ENCODE measurements at places on chromosomes 6 and 20.
A peak's percentile ranks its signal among the peaks of the same experiment; 100 is the strongest.

DNA sequence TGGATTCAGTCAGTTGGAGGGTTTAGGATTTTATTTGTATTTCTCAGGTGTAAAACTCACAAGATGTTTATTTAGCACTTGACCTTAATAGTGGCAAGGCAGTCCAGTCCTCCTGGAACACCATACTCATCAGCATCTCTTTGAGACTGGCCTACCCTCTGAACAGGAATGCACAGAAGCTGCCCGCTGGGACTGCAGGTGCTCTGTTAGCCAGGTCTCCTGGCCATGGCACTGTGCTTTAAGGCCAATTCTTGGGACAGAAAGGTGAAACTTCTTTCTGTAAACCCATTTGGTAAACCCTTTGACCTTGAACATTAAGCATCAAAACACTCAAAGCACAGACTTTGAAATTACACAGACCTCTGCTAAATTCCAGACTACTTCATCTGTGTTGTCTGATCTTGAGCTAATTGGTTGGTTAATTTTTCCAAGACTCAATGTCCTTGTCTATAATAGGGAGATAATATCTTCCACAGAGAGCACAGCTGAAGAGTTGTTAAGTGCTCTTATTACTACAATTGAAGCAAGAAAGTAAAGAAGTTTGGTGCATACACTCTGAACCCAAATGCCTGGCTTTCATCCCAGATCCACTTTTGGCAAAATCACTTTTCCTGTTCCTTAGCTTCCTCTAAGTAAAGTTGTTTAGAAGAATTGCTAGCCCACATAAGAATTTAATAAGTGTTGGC lies 54.9 kb upstream of the NT5E start:
- DNase-seq = no peak

- peak; percentile 89 for DNase-seq
These were observed 6.4 kb upstream of the SLC12A5 start for GRCh38 chr20:46022411-46023147.

GRCh38 chr6:150587637-150588036 lies 12.0 kb upstream of the PLEKHG1 start:
- DNase-seq = no peak

DNA sequence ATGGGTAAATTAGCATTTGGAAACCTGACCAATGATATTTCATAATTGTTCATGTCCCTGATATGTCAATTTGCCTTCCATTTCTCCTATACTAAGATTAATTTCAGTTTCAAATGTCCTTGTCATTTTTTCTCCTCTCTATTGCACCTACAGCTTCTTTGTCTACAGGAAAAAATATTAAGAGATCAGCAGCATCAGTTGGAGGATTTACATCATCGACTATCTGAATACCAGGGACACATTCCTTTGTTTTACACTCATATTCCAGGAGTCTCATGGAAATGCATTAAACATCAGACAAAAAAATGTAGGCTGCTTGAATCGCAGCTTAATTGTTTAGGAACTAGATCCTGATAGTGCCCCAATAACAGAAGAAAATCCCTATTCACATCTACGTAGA lies 188.2 kb downstream of the PRKN start:
- no peak for DNase-seq

DNA sequence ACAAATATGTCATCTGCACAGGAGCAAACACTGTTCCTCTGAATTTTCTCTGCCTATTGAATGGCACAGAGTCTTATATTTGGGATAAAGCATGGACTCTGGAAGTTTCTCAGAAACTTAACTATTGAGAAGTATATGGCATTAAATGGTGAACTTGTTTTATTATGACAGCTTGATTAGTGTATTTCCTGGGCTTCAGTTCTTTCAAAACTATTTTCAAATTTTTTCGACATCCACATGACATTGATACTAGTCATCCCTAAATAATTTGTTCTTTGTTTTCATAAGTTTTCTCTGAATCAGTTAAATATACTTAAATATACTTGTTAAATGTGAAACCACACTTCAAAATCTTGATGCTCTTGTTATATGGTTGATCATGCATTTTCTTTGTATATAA lies 144.0 kb upstream of the TSHZ2 start:
- no peak for DNase-seq

GRCh38 chr20:37310951-37311350 lies 21.5 kb downstream of the MANBAL start:
- no peak for DNase-seq

- no peak for DNase-seq
These were observed 92.2 kb downstream of the CTNNBL1 start for GRCh38 chr20:37786043-37786442.

GRCh38 chr20:57835588-57836455 lies 126.0 kb upstream of the PMEPA1 start:
- no peak for DNase-seq

GRCh38 chr20:57156011-57156729 lies 110.3 kb downstream of the BMP7 start:
- no peak for DNase-seq

DNA sequence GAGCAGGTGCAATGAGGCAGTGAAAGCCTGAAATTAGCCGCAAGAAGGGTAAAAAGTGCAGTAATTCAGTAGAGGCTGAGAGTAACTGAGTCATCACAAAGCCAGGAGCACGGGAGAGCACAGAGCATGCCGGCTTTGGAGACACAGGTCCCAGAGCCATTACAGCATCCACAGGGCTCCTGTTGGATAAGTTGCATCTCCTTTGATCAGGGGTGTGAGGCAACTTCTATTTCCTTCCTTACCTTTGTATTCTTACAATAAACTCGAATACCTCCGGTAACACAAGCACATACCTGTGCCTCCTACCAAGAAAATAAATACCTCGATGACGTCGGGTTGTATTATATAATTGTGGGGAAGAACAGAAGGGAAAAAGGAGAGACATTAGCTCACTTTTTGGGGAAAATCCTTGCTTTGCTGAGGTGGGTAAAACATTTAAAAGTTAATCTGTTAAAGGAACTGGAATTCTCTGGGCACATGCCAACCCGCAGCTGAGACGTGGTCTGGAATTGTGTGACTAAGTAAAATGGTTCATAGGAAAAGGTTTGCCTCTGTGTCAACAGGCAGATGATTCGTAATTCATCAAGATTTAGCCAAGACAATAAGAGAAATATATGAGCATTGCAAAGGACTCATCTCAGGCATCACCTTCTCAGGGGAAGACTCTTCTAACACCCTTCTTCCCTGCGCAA lies 360.7 kb upstream of the ZFP64 start:
- DNase-seq = no peak

DNA sequence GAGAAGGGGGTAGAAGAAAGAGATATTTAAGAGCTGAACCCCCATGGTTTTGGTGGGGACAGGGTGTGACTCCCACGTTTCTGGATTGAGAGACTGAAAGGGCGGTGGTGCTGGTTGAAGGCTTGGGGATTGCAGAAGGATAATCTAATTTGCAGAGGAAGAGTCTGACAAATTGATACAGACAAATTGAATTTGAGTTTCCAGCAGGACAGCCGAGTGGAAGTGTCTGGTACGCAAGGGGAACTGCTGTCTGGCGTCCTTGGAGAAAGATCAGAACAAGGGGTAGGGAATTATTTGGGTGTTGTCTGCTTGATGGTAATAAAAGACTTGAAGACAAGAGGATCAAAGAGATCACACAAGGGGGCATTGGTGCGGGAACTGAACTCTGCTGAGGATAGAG lies 40.5 kb upstream of the MDGA1 start:
- no peak for DNase-seq

DNA sequence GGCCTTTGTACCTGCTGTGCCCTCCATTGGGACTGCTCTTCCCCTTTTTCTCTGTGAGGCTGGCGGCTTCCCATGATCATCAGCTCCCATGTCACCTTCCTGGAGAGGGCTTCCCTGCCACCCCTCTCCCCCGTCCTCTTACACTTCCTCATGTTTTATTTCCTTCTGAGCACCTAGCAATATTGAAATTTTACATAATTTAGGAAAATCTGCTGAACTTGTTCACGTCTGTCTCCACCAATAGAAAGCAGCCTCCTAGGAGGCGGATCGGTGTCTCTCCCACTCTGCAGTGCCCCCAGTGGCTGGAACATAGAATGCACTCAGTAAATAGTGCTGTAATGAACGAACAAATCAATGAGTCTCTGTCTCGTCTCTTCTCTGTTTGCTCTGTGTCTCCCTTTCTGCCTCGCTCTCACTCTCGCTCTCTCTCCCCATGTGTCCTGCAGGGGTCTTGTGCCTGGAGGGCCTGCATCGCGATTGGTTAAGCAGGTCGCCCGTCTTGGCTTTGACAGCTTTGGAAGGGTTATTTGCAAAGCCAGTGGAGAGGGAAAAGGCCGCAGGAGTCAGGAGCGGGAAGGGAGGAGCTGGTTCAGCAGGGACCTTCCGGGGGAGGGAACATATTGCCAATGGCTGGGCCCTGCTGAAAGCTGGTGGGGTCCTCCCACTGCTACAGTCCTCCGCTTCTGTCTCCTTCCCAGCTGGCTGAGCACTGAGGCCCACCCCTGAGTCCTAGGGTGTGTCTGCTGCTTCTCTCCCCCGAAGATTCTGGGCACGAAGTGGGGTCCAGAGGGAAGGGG lies 12.1 kb upstream of the OCSTAMP start:
- DNase-seq = no peak

DNA sequence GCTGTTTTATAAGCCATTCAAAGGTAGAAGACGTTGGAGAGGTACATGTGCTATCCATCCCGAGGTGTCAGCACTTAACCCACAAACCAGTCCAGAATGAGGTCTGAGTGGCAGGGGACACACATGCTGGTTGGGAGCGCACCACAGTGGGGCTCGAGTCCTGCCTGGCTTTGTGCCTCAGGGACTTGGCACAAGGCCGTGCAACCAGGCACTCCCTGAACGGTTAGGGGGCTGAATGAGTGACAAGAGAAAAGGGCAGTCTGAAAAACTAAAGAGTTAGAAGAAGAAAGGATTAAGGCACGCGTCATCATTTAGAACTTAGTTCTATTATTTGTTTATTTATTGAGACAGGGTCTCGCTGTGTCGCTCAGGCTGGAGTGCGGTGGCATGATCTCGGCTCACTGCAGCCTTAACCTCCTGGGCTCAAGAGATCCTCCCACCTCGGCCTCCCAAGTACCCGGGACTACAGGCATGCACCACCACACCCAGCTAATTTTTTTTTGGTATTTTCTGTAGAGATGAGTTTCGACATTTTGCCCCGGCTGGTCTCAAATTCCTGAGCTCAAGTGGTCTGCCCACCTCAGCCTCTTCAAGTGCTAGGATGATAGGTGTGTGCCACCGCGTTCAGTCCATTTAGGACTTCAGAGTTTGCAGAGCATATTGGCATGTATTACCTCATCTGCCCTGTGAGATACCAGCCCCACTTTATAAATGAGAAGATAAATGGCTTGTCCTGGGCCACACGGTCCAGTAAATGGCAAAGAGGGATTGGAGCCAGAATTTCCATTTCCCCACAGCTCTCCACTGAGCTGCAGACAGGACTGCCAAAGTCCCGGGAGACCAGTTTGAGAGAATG lies 47.4 kb upstream of the IRF4 start:
- DNase-seq = no peak

DNA sequence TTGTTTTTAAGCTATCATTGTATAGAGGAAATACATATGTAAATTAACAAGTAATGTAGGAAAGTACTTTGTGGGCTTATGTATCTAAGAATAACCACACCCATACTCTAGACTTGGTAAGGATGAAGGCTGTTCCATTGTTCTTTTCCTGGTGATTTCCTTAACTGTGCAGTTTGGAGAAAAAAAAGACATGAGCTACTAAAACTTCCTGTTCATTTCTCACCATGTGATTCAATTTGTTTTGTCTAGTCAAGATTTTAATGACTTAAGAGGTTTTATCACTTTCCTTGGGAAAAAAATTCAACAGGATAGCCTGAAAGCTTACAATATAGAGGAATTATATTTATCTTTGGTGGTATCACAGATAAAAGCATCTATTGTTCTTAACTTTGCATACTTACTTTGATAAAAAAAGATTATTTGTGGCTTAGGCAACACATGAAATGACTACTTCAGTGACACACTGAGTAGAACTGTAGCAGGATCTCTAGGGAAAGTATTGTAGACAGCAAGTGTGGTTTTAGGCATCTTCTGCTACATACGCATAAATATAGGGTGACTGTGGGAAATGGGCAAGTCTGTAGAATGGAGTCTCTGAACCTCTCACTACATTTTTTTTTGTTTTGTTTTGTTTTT lies 80.3 kb downstream of the GJA1 start:
- DNase-seq = no peak

GRCh38 chr20:60262967-60263603 lies 304.9 kb downstream of the CDH26 start:
- no peak for DNase-seq

DNA sequence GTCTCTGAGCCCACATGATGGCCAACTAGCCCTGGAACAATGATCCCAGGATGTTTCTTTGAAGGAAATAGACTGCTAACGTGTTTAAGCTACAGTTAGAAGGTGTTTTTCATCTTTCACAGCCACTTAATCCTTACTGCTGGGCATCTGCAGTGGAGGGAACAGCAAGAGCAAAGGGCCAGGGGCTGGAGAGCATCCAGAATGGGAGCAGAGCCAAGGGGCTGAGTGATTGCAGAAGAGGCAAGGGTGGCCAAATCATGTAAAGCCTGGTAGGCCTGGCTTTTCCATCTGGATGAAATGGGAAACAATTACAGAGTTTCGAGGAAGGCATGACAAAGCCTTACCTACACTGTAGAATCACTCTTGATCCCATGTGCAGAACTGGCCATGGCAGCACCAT lies 18.7 kb upstream of the LAMP5 start:
- DNase-seq = no peak

- no peak for DNase-seq
These were observed 132.5 kb downstream of the EPM2A start for GRCh38 chr6:145602726-145603326.

- no peak for DNase-seq
These were observed 210.4 kb downstream of the ALDH8A1 start for GRCh38 chr6:134739299-134740026.

DNA sequence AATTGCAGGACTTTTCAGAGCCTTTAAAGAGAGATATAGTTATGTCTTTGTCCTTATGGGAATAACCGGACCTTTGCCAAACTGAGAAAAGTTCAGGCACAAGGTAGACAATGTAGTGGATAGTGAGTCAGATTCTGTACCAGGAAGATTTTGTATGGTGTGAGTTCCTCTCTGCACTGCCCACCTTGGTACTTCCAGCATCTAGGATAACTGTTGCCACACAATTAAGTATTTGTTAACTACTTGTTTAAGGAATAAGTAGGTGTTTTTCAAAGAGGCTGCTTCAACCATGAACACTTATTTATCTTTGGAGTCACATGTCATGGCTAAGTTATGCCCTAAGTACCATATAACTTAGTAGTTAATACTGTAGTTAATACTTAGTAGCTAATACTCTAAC lies 131.8 kb upstream of the DOK5 start:
- DNase-seq = no peak

- DNase-seq = no peak
These were observed 160.0 kb downstream of the TBXT start for GRCh38 chr6:166007349-166008263.

- no peak for DNase-seq
These were observed 633 bp downstream of the RPRD1B start for GRCh38 chr20:38034108-38034649.

GRCh38 chr20:60804918-60805630 lies 447.0 kb upstream of the CDH4 start:
- DNase-seq = no peak

DNA sequence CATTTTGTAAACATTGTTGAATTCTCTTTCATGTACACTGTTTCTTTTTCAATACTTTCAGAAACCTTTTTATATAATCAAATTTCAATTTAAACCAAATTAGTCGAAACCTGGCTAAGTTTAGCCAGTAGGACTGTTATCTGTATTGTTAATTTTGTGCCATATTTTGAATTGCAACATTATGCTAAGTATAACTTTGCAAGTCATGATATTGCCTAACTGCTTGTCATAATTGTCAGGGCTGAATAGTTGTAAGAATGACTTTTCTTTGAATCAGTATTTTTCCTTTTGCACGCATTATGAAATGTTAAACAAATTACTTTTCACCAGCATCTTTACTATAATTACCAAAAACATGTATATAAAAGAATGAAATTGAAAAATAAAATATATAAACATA lies 82.7 kb downstream of the SAMD3 start:
- no peak for DNase-seq
